ENCODE measurements at places on chromosomes 2 and 18.

DNA sequence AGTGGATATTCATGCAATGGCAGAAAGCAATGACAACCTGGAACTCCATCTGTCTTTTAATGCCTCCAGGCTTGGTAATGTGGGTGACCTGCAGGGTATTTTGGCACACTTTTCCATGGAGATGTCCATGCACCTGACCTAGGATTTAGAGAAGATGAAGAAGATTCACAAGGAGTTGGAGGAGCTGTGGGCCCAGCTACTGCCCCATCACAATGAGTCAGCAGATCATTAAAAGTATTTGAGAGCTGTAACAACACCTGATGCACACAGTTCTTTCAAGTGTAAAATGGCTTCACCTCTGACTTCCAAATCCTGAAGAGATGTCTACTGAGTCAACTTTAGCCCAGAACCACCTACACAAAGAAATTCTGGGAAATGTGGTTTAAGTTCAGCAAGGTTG lies 22.1 kb upstream of the OSR1 start:
- no peak for DNase-seq

DNA sequence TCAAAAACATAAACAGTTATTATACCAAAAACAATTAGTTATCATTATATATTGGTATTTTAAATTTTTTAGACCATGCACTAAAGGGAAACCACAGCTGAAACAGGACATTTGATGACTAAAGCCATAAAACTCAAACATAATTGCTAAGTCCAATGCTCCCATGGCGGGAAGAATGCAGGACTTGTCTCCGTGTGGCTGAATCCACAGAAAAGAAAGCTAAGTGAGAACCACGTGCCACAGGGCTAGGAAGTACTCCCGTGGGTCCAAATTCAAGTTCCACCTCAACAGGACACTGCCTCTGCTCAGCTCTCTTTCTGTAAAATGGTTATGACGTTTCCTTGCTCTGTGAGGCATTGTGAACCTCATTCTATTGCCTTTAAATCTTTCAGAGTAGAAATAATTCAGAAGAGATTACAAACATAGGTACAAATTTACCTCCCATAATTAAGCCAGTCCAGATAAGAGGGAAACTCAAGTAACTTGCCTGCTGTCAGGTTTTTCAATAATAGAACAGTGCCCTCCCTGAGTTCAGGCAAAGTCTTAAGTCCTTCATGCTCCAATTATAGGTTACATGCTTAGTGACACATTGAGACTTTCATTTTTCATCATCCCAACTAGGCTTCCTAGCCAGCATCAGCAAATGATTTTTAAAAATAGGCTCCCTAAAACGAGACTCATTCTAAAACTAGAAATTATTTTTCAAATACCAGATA lies 36.7 kb downstream of the FTCDNL1 start:
- peak; percentile 30 for DNase-seq

GRCh38 chr18:74316257-74317170 lies 875 bp downstream of the C18orf63 start:
- peak; percentile 92 for DNase-seq

DNA sequence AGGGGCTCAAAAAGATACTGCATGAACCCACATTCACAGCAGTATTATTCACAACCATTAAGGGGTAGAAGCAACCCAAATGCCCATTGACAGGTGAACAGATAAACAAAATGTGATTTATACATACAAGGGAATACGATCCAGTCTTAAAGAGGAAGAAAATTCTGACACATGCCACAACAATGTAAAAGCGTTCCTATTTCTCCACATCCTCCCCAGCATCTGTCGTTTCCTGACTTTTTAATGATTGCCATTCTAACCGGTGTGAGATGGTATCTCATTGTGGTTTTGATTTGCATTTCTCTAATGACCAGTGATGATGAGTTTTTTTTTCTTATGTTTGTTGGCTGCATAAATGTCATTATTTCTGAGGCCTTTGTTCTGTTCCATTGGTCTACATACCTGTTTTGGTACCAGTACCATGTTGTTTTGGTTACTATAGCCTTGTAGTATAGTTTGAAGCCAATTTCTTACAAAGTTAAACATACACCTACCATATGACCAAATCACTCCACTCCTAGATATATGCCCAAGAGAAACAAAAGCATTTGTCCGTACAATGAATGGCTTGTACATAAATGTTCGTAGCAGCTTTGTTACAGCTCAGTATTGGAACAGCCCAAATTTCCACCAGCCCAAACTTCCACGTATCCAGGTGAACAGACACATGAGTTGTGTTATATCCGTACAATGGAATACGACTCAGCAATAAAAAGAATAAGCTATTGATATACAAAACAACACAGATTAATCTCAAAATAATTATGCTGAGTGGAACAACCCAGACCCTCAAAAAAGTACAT lies 85.1 kb downstream of the TMEM131 start:
- DNase-seq: no peak

GRCh38 chr2:101083613-101084012 lies 67.6 kb downstream of the TBC1D8 start:
- DNase-seq: no peak

- no peak for DNase-seq
Measured at GRCh38 chr18:6571239-6571602, 156.5 kb upstream of the L3MBTL4 start.

- no peak for DNase-seq
Measured at GRCh38 chr18:31850844-31851243, 90.2 kb upstream of the SLC25A52 start.

DNA sequence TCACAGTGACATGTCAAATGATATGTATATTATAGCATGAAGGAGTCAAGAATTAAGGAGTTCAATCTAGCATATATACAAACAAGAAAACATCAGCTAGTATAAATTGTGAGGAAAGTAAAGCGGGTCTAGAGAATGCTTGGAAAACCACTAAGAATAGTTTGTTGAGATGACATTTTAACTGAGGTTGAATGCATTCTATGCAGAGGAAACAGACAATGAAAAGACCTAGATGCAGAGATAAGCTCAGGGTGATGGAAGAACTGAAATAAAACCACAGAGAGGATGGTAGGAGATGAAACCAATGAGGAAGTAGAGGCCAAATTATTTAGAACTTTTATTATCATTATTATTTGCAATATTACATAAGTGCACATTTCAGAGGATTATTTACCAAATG lies 803.6 kb upstream of the FANCL start:
- DNase-seq: no peak

DNA sequence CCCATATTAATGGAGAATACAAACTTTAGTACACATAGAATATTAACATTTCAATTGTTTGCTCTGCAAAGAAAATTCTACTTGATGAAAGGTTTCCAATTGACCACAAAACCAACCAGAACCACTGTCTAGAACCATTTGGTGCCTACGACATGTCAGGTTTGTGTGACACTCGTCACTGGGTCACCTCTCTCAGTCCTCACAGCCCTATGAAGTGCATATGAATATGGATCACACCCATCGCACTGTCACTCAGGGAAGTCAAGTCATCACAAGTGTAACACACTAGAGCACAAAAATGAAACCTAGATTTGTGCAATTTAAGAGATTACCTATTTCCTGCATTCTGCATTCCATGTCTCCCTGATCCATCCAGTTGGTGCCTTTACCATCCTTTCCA lies 43.7 kb downstream of the PTPN2 start:
- DNase-seq: no peak

DNA sequence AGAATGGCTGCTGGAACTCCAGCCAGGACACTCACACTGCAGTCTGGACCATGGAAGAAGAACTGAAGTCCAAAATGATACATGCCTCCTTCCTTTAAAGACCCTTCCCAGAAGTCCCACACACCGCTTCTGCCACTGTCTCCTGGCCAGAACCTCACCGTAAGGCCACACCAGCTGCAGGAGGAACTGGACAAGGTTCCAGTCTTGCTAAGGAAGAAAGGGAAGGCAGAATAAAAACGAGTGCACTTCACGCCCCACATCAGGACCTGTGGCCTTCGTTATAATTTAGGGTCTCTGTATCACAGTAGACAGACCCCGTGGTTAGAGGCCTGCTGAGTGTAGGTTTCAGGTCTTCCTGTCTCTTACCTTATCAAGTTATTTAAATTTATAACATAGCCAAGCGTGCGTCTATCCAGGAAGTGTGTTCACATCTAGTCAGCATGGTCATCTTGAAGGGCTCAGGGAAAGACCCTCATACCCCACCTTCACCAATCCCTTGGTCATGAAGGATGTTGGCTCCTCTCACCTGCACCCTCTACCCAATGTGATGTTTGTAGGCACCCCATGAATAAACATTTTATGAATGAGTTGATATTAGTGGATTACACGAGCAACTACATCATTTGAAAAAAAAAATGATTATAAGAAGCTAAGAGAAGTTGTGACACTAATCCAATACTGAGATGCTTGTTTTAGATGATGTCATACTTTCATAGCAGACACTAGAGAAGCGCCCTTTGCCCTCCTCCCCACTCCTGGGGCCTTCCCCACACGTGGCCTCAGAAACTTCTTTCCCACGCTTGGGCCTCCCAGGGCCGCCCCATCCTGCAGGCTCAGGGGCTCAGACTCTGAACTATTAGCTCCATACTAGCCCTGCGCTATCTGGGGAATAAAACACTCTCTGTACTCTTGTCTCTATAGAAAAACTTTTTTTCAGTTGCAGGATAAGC lies 157.6 kb downstream of the FAM210A start:
- no peak for DNase-seq

DNA sequence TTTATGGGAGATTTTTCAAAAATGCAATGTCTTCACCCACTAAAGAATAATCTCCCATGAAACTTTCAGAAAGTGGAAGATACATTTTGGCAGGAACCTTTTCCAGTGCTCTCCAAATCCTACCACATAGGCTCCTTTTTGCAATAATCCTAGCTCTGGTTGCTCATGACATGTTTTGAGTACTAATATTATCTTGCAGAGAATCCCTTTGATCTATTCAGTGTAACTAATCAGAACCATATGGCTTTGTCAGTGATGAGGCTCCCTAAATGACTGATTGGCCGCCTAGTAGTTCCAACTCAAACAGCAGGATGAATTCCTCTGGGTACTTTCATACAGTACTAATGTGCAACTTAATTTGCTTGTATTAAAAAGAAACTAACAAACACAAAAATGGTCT lies 544.0 kb upstream of the FAM98A start:
- no peak for DNase-seq

GRCh38 chr18:26304511-26304910 lies 78.3 kb downstream of the TAF4B start:
- DNase-seq: no peak

GRCh38 chr2:231737761-231738160 lies 29.4 kb downstream of the PTMA start:
- no peak for DNase-seq

DNA sequence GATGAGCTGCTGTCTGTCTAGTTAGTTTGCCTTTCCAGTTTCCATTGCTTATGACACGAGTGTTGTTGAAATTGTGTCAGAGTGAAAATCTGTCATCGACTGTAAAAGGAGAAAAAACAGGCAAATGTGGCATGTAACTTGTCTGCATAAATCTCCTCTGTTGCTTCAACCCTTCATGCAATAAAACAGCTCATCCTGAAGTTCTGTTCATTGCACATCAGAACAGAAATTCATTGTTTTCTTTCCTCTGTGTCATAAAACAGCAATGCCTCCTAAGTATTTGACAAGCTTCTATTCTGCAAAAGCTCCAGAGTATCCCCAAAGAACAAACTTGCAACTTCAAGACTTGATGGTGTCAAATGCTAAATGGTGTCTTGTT lies 432.1 kb downstream of the MEIS1 start:
- DNase-seq: no peak

DNA sequence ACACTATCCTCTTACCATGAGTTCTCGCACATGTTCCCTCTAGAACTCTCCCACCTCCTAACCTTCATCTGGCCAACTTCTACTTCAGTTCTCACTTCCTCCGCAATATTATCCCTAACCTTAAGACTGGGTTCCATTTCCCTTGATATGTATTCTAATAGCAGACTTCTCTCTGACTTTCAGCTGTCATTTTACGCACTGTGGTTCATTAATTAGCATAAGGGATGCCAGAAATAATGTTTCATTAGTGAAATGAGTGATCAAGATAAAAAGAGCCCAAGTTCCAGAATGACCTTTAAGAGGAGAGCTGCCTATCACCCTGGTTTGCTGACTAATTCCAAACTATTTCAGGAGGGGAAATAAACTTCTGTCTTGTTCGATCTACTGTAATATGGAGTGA lies 108.6 kb upstream of the CCDC150 start:
- DNase-seq: no peak

GRCh38 chr2:172811027-172811426 lies 75.4 kb downstream of the RAPGEF4 start:
- peak; percentile 20 for DNase-seq

GRCh38 chr2:223460774-223461211 lies 141.4 kb downstream of the SCG2 start:
- peak; percentile 66 for DNase-seq

DNA sequence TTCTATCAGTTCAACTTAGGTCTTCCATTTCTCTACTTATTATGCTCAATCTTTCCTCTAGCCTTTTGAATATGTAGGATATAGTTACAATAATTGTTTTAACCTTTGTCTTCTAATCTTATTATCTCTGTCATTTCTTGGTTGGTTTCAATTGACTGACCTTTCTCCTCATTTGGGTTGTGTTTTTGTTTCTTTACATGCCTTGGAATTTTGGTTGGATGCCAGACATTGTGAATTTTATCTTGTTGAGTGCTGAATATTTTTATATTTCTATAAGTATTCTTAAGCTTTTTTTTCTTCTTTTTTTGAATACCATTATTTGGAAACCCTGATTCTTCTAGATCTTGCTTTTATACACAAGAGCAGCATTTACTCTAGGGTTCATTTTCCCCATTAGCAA lies 30.7 kb upstream of the TMEM247 start:
- DNase-seq: peak; percentile 45

GRCh38 chr2:220660277-220661145 lies 911.6 kb downstream of the EPHA4 start:
- no peak for DNase-seq

- no peak for DNase-seq
Measured at GRCh38 chr2:72271766-72272641, 124.3 kb upstream of the CYP26B1 start.

DNA sequence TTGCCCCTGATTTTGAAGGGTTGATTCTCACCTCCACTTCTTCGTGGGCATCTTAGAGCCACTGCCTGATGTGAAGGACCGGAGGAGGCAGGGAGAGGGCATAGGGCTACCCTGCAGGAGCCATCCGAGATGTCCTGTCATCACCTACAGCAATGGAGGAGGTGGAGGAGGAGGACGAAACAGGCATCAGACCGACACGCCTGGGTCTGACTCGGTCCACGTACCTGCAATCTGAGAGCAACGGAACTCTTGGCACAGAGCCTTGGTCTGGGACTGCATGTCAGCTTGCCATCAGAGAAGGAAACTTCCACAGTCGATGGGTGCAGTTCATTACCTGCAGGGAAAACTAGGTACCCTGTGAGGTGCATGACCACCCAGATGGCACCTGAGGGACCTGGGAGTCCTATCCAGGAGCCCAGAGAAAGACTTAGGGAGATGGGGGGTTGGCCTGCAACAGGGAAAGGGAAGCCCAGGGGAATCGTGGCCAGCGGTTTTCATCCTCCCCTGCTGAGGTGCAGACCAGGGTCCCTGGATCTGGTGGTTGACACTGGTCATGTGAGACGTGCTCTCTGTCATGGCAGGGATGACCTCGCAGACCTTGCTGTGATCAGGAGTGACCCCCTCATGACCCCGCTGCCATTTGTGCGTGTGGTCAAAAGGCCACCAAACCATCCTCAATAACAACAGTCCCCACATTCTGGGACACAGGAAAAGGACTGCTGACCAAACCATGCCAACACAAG lies 190.8 kb downstream of the SEPTIN10 start:
- no peak for DNase-seq

GRCh38 chr2:216142540-216142939 lies 33.4 kb downstream of the XRCC5 start:
- peak; percentile 77 for DNase-seq

- no peak for DNase-seq
Measured at GRCh38 chr2:48194641-48195040, 288.3 kb upstream of the FBXO11 start.

Data from fibroblast of skin of scalp (primary cell).